Activated CD4-positive, alpha-beta T cell treated with anti-CD3 and anti-CD28 coated beads for 36 hours (primary cell): ENCODE measurements at places on chromosomes 11 and 22. TPM values are rescaled to one million over a fixed set of nuclear protein-coding genes. Genes with fewer than 3 reads are reported as not detected.
A peak's percentile ranks its signal among the peaks of the same experiment; 100 is the strongest.

DNA sequence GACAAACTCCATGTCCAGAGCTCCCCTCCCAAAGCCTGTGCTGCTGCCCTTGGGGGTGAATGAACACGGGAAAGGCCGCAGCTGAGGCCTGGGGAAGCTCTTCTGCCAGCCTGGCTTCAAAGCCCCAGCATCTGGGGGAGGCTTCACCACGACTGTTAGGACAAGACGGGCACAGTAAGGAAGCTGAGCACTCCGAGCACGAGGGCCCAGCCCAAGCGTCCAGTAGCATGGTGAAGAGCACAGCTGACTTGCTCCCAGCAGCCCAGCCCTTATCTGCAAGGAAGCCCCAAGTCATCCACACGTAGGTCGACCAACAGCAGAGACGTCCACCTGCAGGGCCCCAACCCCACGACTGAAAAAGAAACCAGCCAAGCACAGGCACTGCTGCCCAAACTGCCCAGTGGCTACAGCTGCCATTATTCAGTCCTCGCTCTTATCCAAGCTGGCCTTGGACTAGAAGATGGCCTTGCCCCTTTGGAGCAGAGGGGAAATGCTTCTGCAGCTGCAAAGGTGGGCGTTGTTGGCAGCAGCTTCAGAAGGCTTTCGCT lies 62.5 kb downstream of the SHANK2 start:
- no peaks in the 10 kb centered on the region for H3K4me1 ChIP-seq
- DNase-seq = no peak
- H3K27ac ChIP-seq = no peak overlapping the region
- H3K4me3 ChIP-seq = no peak overlapping the region
- peaks cover 2% of the 10 kb centered on the region for H3K27me3 ChIP-seq

DNA sequence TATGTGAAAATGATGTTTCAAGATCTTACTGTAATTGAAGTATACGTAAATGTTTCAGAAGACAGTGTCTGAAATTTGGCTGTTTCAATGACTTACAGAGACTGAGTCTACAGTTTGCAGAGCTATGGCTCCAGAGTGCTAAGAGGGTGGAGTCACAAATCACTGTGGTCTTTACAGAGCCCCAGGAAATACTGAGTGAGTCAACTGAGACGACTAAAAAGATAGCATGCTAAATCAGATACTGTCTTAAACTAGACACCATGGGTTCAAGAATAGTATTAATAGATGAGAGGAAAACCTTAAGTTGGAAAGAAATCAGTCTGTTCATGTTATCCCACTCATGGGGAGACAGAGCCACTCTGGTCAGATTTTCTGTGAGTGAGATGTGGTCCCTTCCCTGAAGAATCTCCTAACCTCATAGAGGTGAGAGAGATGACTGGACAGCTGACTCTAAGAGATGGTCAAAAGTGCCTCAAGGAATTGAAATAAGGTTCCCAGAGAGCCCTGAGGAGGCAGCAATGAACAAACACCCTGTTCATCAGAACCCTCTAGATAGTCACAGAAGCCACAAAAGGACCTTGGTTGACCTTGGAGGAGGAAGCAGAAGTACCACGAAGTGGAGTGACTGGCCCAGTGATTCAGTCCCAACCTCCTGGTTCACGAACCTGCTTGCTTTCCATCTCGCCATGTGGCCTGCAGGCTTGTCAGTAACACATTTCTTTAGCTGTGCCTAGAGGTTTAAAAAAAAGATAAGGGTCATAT lies 30.2 kb downstream of the C11orf91 start:
- DNase-seq = peak; percentile 20
- H3K36me3 ChIP-seq = no peaks in the 10 kb centered on the region
- no peaks in the 10 kb centered on the region for H3K4me1 ChIP-seq
- H3K27me3 ChIP-seq = peaks cover 4% of the 10 kb centered on the region
- H3K4me3 ChIP-seq = no peak overlapping the region

- no peak overlapping the region for H3K4me3 ChIP-seq
- no peaks in the 10 kb centered on the region for H3K27me3 ChIP-seq
- H3K27ac ChIP-seq = peak overlapping the region; percentile 42
- no peak for DNase-seq
- H3K4me1 ChIP-seq = peaks cover 25% of the 10 kb centered on the region
- H3K36me3 ChIP-seq = peaks cover 2% of the 10 kb centered on the region
Measured at GRCh38 chr11:18468059-18468458, 12.4 kb downstream of the LDHAL6A start.

DNA sequence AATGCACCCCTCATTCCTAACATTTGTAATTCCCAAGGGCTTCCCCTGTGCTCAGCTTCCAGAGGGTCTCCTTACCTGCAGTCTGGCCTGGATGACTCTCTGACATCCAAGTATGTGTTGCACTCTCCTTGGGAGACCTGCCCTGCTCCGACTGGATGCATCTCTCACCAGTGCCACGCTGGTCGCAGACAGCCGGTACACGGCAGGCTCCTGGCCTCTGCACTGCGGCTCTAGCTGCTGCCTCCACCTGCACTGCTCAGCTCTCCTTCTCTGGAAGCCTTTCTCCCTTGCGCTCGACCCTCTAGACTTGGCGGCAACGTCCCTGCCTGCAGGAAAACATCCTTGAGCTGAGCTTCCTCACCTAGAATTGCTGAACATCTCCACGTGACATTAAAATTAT lies 685.9 kb downstream of the BRD1 start:
- peaks cover 10% of the 10 kb centered on the region for H3K27me3 ChIP-seq
- H3K27ac ChIP-seq = no peak overlapping the region
- H3K36me3 ChIP-seq = no peaks in the 10 kb centered on the region
- H3K4me1 ChIP-seq = no peaks in the 10 kb centered on the region
- H3K4me3 ChIP-seq = no peak overlapping the region

GRCh38 chr11:119847853-119848252 lies 118.9 kb upstream of the NECTIN1 start:
- DNase-seq = no peak
- no peak overlapping the region for H3K27ac ChIP-seq
- no peaks in the 10 kb centered on the region for H3K4me1 ChIP-seq
- no peaks in the 10 kb centered on the region for H3K36me3 ChIP-seq
- no peak overlapping the region for H3K4me3 ChIP-seq

- no peak overlapping the region for H3K4me3 ChIP-seq
- no peak overlapping the region for H3K27ac ChIP-seq
- H3K27me3 ChIP-seq = peaks cover 8% of the 10 kb centered on the region
- no peaks in the 10 kb centered on the region for H3K4me1 ChIP-seq
Measured at GRCh38 chr22:43404673-43405385, 7.0 kb upstream of the MPPED1 start.

DNA sequence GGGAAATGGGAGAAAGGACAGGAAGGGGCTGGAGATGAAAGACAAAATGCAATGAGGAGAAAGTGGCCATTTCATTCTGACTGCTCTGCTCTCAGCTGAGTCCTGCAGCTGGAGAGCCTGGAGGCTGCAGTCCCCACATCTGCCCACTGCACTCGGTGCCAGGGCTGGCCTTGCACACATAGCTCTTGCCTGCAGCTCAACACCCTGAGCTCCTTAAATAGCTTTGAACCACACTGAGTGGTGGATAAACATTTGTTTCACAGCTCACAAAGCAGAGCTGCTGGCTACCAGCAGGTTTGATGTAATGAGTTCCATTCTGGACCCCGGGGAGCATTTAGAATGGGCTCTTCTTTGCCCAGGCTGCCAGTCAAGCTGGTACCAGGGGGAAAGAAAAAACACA lies 426.1 kb upstream of the CADM1 start:
- H3K27me3 ChIP-seq = peaks cover 25% of the 10 kb centered on the region
- H3K27ac ChIP-seq = no peak overlapping the region
- H3K4me3 ChIP-seq = no peak overlapping the region

DNA sequence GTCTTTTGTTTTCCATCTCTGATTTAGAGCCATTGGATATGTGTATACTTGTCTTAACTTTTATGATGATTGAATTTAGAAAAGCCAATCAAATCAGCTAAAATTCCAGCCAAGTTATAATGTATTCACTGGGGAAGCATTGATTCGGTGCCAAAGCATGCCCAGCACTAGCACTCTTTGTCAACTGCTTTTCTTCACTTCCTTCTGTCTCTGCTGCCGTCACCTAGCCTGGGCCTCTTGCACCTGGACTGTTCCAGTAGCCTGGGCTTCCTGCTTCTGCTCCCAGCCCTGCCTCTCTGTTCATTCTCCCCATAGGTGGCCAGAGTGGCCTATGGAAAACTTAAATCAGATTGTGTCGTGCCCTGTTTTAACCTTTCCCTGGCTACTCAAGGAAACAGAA lies 80.7 kb downstream of the NAV2 start:
- peaks cover 8% of the 10 kb centered on the region for H3K27me3 ChIP-seq
- no peak for DNase-seq
- no peak overlapping the region for H3K4me3 ChIP-seq
- H3K4me1 ChIP-seq = no peaks in the 10 kb centered on the region
- no peaks in the 10 kb centered on the region for H3K36me3 ChIP-seq

DNA sequence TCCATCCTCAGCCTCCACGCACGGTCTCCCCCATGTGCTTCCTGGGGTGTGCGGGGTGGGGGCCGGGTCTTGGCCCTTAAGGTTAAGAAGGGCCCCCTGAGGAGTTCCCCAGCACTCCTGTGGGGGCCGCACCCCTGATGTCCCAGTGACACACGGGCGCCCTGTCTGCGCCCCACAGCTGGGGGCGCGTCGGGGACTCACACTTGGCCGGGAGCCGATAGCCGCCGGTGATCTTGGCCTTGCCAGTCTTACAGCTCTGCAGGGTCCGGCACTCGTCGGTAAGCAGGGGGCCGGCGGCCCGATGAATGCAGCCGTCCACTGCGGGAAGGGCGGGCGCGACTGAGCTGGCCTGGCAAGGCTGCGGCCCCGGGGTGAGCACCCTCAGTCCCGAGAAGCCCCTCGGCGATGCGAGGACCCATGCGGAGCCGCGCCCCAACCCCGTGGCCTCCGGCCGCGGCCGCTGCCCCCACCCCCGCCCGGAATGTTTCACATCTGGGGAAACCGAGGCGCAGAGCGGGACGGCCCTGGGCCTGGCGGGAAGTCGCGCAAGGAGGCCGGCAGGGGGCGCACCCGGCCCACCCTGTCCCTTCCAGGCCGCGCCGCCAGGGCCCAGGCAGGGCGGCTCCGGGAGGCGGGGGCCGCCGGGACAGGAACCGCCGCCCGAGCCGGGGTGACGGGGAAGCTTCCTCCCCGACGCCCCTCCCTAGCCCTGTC lies 13.9 kb downstream of the OTUB1 start:
- peaks cover 2% of the 10 kb centered on the region for H3K27me3 ChIP-seq
- peaks cover 13% of the 10 kb centered on the region for H3K36me3 ChIP-seq
- DNase-seq = peak; percentile 86

DNA sequence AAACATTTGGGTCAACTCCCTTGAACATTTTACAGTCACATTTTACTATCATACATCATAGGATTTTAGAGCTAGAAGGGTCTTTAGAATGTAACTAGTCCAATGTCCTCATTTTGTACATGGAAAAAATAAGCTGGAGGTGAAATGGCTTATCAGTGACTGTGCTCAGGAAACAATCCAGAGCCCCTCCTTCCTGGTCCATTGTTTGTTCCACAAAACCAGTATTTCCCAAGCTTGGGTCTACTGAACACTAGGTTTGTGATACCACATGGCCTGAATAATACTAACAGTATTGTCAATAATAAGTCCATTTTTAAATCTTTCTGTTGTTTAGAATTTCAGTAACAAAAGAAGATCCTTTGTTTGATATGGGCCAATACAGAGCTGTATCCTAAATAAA lies 27.1 kb downstream of the PDGFD start:
- no peak overlapping the region for H3K4me3 ChIP-seq
- peaks cover 3% of the 10 kb centered on the region for H3K27me3 ChIP-seq
- no peaks in the 10 kb centered on the region for H3K36me3 ChIP-seq
- H3K4me1 ChIP-seq = no peaks in the 10 kb centered on the region
- DNase-seq = no peak

DNA sequence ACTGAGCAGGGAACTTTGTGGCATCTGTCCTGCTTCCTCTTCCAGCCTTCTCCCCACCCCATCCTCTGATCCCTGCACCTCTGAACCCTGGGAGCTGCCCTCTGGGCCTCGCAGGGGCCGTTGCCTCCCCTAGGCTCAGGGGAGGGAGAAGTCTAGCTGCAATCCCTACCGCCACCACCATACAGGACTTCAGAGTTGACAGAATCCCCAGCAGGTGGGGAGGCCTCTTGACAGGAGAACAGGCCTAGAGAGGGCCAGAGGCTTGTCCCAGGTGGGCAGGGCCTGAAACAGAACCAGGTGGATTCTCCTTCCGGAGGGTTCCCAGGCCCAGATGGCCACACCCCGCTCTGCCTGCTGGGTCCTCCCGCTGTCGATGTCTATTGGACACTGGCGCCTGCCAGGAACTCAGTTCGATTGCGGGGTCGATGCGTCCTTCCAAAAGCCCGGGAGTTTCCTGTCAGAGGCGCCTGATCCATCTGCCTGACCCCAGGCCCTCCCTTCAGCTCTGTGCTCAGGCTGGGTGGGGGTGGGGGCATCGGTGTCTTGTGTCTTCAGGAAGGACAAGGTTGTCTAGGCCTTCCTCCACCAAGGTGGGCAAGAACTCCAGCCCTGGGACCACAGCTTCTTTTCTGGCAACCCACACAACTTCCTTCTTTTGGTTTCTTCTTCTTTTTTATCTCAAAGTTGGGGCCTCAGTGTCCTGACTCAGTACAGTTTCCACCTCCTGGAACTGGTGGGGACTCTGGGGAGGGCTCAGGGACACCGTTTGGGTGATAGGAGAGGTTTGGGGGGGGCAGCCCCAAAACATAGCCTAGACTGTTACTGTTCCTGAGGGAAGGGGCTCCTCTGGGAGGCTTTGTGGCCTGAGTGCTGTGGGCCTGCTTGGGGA lies 6.4 kb downstream of the STARD10 start:
- no peak overlapping the region for H3K4me3 ChIP-seq
- DNase-seq = peak; percentile 45
- no peak overlapping the region for H3K27ac ChIP-seq
- no peaks in the 10 kb centered on the region for H3K36me3 ChIP-seq
- H3K4me1 ChIP-seq = peaks cover 15% of the 10 kb centered on the region

DNA sequence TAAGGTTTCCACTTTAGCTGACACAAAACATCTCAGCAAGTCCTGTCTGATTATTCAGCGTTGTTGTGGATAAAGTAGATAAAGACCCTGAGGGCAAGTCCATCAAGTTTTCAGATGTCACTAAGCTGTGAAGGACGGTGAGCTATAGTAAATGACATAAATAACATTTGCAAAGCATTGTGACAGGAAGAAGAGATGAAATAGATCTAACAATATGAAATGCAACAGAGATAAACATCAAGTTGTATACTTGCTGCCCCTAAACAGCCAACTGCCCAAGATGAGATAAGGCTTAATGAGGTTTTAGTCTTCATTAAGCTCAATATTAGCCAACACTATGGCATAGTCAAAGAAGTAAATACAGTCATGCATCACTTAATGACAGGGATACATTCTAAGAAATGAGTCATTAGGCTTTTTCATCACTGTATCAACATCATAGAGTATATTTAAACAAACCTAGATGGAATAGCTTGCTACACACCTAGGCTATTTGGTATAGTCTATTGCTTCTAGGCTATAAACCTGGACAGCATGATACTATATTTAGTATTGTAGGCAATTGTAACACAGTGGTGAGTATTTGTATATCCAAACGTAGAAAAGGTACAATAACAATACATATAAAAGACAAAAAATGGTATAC lies 625.1 kb upstream of the ANO5 start:
- H3K36me3 ChIP-seq = no peaks in the 10 kb centered on the region
- H3K27ac ChIP-seq = no peak overlapping the region
- no peaks in the 10 kb centered on the region for H3K4me1 ChIP-seq
- no peak for DNase-seq
- H3K4me3 ChIP-seq = no peak overlapping the region

- H3K27me3 ChIP-seq = peaks cover 7% of the 10 kb centered on the region
- no peaks in the 10 kb centered on the region for H3K36me3 ChIP-seq
- H3K4me1 ChIP-seq = peaks cover 8% of the 10 kb centered on the region
- no peak within 1 kb of the TSS for H3K27ac ChIP-seq
- no peak for DNase-seq
Measured at GRCh38 chr11:60455531-60456042, at the start of gene MS4A1. TSS of gene MS4A1 (plus strand) at chr11:60455847. CDS start at chr11:60462375, 6,528 bp downstream.

The APOA1 gene
- not detected for total RNA-seq

The RIBC2 gene
- total RNA-seq = 7.8 TPM

The DEFB131B gene
- not detected for total RNA-seq
